ENCODE measurements at places on chromosomes 4 and X.
A peak's percentile ranks its signal among the peaks of the same experiment; 100 is the strongest.

DNA sequence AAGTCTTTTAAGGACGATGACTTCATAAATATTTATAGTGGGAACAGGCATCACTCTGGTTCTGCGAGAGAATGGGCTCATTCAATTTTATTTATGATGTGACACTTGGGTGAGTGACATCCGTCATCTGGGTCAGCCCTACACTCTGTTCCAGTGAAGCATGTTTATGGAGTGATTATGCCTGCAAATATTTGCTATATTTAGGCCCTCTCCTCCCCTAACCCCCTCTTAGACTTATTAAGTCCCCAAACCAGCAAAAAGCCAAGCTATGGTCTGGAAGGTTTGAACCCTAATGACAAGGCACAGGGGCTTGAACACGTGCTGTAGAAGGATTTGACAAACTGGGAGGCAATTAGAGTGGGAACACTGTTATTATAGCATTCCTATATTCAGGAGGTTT, 55.9 kb downstream of the C4orf51 start:
- no peak for DNase-seq

- DNase-seq: no peak
Observed at GRCh38 chrX:133575501-133576136, 160.3 kb upstream of the GPC4 start.

- no peak for DNase-seq
Observed at GRCh38 chrX:51955200-51955599, 61.8 kb downstream of the MAGED1 start.

DNA sequence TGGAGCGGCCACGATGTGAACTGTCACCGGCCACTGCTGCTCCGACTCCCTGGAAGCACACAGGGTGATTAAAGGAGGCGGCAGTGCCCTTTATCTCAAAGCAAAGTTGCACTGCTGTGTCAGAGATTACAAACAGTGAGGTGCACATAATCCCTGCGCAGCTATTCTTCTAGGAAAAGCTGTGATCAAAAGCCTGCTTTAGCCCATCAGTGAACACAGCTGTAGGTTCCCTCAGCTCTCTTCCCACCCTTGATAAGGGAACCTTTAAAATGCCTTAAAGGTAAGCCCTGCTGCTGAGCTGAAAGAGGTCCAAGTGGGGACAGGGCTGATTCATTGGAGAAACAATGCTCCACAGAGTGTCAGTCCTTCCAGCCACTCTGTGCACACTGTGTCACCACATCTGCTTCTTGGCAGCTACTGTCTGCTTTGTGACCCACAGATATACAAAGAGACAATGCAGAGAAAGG, 127.6 kb downstream of the EIF4E start:
- no peak for DNase-seq

DNA sequence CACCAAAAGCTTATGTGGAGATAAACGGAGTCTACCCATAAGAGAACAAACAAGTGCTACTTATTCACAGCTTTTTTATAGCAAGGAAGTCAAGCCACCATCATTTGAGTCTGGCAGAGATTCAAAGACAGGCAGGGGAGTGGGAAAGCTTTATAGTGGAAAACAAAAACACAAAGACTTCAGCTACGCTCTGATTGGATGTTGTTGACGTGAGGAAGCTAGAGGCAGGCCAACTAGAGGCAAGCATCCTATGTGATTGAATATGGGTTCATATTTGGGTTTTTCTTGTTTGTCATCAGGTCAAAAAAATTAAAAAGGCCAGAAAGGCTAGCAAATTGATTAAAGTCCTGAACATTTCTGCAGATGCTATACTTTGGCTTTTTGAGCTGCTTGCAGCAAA, 719 bp upstream of the TCEAL4 start:
- DNase-seq: no peak

DNA sequence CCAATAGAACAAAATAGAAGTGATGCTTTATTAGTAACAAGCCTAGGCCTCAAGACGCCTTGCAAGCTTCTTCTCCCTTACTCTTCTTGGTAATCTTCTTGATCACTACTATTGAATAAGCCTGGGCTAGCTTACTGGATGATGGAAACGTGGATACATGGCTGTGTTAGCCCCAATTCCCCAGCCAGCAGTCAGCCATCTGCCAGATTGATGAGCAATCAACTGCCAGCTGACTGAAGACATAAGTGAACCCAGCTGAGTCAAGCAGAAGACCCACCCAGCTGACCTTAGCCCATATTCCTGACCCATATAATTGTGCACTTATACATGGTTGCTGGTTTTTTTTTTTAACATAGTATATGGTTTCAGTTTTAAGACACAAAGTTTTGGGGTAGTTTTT, 130.4 kb downstream of the DHX15 start:
- DNase-seq: no peak

- no peak for DNase-seq
Observed at GRCh38 chrX:123846577-123847038, 13.2 kb upstream of the XIAP start.

DNA sequence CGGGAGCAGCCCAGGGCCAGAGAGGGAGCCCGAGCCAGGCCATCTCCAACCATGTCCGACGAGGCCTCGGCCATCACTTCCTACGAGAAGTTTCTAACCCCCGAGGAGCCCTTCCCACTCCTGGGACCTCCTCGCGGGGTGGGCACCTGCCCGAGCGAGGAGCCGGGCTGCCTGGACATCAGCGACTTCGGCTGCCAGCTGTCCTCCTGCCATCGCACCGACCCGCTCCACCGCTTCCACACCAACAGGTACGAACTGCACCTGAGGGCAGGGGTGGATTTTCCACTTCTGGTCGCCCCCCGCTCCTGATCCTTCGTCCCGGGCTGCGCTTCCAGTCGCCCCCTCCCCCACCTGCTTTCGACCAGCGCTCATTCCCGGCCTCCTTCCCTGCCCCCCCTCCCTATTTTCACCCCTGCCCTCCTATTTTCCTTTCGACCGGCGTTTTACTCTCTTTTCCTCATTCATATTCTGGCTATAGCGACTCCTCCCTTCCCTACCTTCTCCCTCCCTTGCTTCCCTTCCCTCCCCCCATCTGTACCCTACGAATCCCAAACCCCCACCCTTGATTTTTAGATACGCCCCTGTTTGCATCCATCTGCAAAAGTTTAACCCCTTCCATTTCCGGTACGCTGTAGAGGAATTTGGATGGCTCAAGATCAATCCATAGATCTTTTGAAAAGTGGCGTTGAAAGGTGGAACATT, 633 bp downstream of the FAM199X start:
- no peak for DNase-seq

DNA sequence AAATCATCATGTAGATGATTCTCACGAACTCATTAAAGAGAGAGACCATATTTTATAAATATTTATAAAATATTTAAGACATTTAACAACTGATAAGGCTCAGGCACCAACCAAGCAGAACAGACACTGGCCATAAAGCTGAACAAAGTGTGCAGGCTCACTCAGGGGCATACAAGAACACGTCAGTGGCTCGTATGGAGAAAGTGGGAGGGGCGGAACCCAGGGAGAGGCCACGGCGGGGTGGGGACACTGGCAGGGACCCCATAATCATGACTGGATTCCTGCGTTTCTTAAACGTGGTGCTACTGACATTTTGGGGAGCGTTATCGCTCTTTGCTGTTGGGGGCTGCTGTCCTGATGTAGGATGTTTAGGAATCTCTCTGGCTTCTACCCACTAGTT, 31.3 kb upstream of the FAT1 start:
- no peak for DNase-seq

DNA sequence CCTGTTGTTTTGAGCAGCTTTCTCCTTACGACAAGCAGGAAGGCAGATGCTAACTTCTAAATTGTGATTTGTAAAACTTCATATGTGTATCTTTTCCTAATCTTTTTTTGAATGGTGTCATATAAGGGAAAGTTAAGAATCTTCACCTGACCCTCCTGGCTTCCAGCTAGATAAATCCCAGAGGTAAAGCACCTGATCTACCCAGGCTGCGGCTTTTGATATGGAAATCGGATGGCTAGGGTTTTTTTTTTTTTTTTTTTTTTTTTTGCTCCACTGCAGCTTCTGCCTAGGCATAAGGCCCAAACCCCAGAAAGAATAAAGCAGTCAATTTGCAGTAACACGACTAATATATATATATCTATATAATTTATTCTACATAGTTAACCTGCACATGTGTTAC, 10.0 kb downstream of the MAB21L2 start:
- DNase-seq: no peak

DNA sequence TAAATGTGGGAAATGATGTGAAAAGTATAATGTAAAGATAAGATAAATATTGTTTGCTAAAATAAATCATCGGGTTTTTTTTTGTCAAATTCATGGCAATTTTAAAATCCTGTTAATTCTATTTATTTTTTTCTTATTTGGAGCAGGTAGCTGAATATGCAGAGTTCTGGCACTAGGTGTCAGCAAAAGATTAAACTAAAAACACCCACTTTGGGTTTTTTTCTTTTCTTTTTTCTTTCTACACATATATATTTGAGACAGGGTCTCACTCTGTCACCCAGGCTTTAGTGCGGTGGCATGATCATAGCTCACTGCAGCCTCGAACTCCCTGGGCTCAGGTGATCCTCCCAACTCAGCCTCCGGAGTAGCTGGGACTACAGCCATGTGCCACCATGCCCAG, 6.9 kb upstream of the RAP2C start:
- DNase-seq: no peak

GRCh38 chrX:20967725-20968124, 406.5 kb upstream of the CNKSR2 start:
- no peak for DNase-seq

- peak; percentile 19 for DNase-seq
Observed at GRCh38 chrX:7996414-7996813, 69.2 kb upstream of the PNPLA4 start.

- no peak for DNase-seq
Observed at GRCh38 chr4:78298618-78299017, 241.5 kb downstream of the FRAS1 start.

GRCh38 chr4:53779025-53779424, 187.7 kb upstream of the LNX1 start:
- no peak for DNase-seq

GRCh38 chr4:76470064-76470463, 35.0 kb downstream of the SHROOM3 start:
- DNase-seq: no peak

DNA sequence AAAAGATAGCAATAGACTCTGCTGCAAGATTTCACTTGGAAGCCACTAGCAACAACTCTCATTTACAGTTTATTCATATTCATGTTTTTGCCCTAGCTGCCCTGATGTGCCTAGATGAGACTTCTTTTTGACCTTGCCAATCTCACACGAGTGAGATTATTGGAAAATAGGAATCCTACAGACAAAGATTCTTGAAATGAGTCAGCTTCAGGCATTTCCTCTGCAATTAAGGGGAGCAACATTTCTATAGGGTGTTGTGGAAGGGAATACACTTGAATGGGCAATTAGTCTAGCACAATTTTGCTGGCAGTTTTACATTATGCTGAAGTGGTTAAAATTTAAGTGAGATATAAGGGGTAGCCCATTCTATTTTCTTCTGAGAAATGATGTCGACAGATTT, 217.0 kb upstream of the FAT4 start:
- DNase-seq: no peak

GRCh38 chr4:111213531-111213930, 590.7 kb upstream of the PITX2 start:
- DNase-seq: no peak

GRCh38 chr4:111960241-111960667, 185.0 kb upstream of the FAM241A start:
- no peak for DNase-seq

DNA sequence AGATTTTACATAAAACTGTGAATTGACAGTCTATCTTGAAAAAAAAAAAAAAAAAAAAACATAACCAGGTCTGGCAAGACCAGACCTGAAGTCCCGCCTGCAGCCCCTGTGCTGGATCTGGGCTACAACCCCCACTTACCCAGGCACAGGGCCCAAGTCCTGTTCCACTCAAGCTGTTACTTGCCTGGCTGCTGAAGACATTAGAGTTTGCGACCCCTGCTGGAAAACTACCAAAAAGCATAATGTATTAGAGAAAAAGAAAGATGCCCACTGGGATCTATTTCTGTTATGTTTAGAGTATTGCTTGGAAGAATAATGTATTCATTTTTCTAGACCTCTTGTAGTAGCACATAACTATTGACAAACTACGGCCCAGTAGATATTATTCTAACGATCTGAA, 4.7 kb downstream of the HS3ST1 start:
- DNase-seq: peak; percentile 63

DNA sequence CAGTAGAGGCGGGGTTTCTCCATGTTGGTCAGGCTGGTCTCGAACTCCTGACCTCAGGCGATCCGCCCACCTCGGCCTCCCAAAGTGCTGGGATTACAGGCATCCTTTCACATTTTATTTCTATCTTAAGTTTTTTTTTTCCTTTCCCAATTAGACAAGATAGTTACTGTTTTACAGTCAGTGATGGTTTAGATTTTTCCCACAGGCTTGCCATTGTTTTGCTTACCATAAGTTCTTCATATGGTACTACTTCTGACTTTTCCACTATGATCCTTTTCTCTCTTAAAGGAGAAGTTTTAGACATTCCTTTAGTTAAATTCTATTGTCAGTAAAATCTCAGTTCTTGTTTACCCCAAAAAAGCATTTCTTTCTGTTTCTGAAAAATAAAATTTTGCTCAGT, 462.6 kb downstream of the CENPC start:
- DNase-seq: no peak

- DNase-seq: no peak
Observed at GRCh38 chr4:55410431-55410830, 14.7 kb downstream of the TMEM165 start.

DNA sequence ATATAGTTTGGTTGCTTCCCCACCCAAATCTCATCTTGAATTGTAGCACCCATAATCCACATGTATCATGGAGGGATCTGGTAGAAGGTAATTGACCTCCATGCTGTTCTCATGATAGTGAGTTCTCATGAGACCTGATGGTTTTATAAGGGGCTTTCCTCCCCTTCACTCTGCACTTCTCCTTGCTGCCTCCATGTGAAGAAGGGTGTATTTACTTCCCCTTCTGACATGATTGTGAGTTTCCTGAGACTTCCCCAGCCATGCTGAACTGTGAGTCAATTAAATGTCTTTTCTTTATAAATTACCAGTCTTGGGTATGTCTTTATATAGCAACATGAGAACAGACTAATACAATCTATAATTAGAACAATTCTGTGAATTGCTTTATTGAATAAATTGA, 11.9 kb upstream of the DCAF4L1 start:
- no peak for DNase-seq

DNA sequence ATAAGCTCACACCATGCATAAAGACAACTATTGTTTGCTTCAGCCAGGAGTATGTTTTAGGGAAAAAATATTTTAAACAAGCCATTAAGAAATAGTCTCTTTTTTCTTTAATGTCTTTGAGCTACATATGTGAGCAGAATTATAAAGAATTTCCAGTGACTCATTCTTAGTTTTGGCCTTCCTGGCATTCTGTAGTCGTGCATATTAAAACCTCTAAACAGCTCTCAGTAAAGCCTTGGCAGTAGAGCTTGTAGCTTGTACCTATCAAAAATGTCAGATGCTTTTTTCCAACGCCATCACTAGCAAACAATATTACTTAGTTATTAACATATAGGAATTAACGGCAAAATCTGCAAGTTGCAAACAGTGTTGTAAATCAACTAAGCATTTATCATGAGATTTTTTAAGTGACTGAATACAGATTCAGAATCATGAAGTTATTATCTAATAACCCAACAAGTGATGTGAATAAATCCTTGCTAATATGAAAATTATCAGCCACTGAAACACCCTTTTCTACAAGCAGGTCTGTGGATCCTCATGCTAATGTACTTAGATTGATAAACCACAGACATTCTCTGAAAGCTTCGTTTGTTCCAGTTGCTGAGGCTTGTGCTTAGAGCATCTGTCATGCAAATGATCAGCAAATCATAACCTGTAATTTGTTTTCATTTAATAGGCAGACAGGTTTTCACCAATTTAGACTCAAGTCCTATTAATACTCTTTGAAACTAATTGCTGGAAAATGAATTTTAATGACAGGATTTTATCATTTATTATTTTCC, 412.0 kb upstream of the ATOH1 start:
- DNase-seq: no peak

GRCh38 chrX:67604979-67605703, 61.3 kb downstream of the AR start:
- no peak for DNase-seq

Measured in cerebellum (tissue), 4 donors.